H7 (cell line): ENCODE measurements at places on chromosomes 1 and 21.

DNA sequence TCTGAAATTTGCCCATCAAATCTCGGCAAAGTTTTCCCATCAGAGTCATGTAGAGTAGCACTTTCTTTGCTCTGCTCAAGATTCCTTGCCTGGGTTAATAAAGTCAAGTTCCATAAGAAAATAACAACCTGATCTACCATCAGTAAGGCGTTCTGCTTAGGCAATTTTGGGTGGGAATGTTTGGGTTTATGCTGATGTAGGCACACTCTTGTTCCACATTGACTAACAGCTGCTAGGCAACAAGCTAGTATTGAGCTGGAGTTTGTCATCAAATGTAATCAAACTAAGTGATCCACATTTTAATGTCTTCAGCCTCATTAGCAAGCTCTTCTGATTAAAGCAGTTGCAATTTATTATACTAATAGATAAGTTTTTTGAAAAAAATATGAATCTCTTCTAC lies 12.1 kb upstream of the HMCN1 start:
- DNase-seq = no peak

DNA sequence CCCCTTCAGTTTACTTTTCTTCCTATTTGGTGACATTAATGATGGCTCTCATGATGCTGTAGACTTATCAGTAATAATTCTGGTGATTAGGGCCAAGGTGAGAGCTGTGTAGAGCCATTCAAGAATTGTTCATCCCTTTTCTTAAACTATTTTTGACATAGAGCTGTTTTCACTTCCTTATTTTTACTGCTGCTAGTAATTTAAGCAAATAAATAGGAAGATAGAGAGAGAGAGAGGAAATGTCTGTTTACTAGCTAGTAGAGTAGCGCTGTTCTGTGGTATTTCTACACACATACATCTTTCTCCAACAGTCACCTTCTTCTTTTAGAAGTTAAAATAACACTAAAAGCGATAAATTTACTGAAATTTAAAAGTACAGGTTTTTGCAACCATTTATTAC lies 678.0 kb upstream of the ZP4 start:
- DNase-seq = no peak

DNA sequence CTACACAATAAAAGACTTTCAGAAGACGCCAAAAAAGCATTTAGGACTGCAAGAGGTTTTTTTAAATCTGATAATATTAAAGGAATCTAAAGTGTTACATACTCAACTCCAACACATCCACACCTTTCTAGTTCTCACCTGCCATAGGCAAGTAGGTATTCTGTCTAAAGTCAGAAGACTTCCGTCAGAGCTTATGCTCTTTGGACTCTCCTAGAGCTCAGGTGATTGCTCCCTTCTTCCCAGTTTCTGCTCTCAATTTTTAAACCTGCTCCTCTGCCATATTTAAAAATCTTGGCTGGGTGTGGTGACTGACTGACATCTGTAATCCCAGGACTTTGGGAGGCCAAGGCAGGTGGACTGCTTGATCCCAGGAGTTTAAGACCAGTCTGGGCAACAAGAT lies 16.6 kb downstream of the EVI5 start:
- no peak for DNase-seq

DNA sequence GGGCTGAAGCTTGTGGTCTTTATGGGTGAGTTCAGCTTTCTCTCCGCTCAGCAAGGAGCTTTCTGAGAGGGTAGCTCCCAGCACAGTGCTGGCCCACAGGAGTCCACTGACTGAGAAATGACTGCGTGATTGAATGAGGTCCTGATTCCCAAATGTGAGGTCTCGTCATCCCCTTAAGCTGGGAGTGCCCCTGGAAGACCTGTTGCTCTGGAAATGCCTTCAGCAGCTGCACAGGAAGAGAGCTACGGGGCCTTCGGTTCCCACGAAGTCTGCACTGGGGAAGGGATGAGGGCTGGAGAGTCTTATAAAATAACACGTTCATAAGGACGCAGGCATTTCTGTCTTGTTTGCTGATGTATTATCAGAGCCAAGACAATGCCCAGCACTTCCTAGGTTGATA lies 14.0 kb downstream of the TNNT2 start:
- no peak for DNase-seq

DNA sequence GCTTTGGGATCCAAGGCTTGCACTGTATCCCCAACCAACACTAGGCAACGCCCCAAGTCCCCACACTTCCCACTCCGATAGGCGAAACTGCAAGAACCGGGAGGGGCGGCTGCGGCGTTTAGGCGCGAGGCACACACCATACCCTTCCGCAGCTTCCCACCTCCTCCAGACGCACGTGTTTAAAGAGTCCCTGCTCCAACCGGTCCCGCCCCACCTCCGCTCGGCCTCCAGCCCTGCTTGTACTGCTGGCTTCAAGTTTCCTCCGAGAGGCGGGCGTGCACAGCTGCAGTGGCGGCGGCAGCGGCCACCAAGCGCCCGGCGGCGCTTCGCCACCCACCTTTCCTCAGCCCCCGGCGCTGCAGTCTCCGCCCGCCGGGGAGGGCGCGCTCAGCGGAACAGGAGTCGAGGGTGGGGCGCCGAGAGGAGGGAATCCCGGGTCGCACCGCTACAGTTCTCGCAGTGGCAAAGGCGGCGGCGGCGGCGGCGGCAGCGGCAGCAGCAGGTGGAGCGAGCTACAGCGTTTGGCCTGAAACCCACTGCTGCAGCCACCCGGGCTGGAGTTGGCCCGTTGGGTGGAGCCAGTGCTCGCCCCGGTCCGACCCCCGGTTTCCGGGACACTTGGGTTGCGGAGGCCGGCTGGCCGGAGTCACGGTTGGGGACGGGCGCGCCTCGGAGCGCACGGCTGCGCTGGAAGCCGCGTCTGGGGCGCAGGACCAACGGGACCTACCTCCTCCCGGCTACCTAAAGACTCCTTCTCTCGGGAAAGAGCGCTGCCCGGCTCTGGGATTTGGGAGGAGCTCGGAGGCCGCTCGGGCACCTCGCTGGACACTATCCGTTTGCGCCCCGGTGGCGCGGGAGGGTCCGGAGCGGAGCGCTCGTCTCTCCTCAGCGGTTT lies at the start of gene CNIH3:
TSS of gene CNIH3 (plus strand) at position 457 of the 895 bp plus-strand sequence. CDS start 858 bp downstream, outside the sequence.
- peak; percentile 91 for DNase-seq

DNA sequence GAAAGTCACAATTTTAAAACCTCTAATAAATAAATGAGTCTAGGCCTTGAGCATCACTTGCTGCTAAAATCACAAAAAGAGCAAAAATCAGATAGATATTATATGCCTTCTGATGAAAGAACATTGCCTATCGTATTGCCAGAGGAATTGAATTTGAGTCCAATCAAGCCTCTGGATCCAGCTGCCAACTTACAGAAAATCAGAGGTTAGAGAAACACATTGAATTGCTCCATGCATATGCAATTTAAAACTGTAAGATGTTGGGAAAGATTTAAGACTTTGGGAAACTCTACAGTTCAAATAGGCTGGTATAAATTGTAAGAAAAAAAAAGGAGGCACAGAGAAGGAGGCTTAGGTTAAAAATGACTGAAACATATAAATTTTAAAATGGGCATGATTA lies 93.5 kb downstream of the TM2D1 start:
- DNase-seq = no peak

- no peak for DNase-seq
Measured at GRCh38 chr1:55073187-55073916, 34.0 kb downstream of the PCSK9 start.

- no peak for DNase-seq
Measured at GRCh38 chr1:247905181-247905580, 9.8 kb downstream of the OR2W3 start.

- peak; percentile 33 for DNase-seq
Measured at GRCh38 chr21:45223236-45224185, 64.2 kb downstream of the POFUT2 start.

GRCh38 chr1:234769986-234770795 lies 160.2 kb upstream of the IRF2BP2 start:
- peak; percentile 75 for DNase-seq

GRCh38 chr1:47976267-47976666 lies 20.9 kb downstream of the TRABD2B start:
- DNase-seq = no peak

DNA sequence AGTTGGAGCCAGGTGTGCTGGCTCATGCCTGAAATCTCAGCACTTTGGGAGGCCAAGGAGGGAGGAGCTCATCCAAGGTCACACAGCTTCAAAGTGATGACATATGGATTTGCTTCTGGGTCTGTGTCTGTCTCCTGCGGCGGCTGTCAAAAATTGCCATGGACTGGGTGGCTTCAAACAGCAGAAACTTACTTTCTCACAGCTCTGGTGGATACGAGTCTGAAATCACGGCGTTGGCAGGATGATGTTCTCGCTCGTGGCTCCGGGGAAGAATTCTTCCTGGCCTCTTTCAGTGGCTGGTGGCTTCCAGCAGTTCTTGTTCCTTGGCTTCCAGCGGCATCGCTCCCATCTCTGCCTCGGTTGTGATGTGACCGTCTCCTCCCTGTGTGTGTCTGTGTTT lies 314.8 kb upstream of the C1orf174 start:
- no peak for DNase-seq

DNA sequence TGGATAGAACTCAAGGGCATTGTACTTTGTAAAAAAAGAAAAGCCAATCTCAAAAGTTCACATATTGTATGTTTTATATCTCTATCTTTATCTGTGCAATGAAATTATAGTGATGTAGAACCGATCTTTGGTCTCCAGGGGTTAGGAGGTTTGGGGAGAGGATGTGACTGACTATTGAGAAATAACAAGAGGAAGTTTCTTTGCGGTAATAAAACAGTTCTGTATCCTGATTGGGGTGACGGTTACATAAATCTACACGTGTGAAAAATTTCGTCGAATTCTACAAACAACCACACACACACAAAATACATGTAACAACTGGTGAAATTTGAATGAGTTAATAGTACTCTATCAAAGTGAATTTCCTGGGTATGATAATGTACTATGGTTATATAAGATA lies 10.6 kb upstream of the OR2T33 start:
- DNase-seq = no peak

DNA sequence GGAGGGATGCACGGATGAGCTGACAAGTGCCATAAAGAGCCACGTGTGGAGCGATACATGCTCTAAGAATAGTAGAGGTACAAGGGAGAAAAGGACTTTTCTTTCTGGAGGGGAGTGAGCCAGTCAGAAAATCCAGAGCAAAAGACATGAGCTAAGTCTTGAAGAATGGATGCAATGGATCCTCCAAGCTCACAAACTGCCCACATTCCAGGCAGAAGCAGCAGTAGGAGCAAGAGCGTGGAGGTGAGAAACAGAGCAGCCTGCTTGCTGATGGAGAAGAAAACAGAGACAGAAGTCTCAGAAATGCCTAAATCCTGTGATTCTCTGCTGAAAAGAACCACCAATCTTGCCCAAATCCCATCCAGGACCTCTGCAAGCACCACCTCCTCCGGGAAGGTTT lies 78.2 kb upstream of the RALGPS2 start:
- DNase-seq = no peak

GRCh38 chr1:102661481-102661880 lies 446.8 kb downstream of the COL11A1 start:
- DNase-seq = no peak

- DNase-seq = peak; percentile 83
Measured at GRCh38 chr21:43814215-43815106, 25.1 kb downstream of the RRP1 start.

DNA sequence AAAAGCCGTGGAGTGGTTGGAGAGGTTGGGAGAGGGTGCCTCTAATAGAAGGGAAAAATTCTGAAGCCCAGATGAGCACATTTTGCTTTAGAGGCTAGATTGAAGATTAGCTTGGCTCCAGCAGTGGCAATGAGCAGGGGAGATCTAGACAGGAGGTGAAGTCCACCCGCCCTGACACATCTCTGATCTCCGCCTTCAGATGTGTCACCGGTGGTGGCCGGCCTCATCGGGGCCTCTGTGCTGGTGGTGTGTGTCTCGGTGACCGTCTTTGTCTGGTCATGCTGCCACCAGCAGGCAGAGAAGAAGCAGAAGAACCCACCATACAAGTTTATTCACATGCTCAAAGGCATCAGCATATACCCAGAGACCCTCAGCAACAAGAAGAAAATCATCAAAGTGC lies 8.4 kb downstream of the SYT11 start:
- DNase-seq = no peak

GRCh38 chr21:18603261-18603660 lies 199.7 kb upstream of the TMPRSS15 start:
- DNase-seq = no peak

- peak; percentile 62 for DNase-seq
Measured at GRCh38 chr1:17755120-17755519, at the start of gene ACTL8. TSS of gene ACTL8 (plus strand) at chr1:17755333. CDS start at chr1:17823009, 67,676 bp downstream.

- DNase-seq = no peak
Measured at GRCh38 chr1:162218546-162218945, 149.1 kb downstream of the NOS1AP start.

DNA sequence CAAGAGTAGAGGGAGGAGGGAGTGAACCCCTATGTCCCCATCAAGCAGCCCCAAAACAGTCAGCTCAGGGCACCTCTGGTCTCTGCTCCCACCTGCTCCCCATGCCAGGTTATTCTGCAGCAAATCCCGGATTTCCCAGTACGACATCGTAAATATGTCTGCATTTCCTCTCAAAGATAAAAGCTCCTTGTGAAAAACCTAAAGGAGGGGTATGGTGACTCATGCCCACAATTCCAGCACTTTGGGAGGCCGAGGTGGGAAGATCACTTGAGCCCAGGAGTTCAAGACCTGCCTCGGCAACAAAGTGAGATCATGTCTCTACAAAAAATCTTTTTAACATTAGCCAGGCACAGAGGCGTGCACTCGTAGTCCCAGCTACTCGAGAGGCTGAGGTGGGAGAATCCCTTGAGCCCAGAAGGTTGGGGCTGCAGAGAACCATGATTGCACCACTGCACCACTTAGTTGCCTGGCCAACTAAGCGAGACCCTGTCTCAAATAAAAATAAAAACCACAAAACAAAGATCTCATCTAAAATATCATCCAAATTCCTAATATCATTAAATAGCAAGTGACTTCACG lies 7.1 kb downstream of the ACOT7 start:
- DNase-seq = no peak

GRCh38 chr1:104929280-104929679 lies 1179.6 kb downstream of the AMY1C start:
- DNase-seq = no peak

- DNase-seq = no peak
Measured at GRCh38 chr1:231584117-231584516, 42.5 kb upstream of the DISC1 start.

DNA sequence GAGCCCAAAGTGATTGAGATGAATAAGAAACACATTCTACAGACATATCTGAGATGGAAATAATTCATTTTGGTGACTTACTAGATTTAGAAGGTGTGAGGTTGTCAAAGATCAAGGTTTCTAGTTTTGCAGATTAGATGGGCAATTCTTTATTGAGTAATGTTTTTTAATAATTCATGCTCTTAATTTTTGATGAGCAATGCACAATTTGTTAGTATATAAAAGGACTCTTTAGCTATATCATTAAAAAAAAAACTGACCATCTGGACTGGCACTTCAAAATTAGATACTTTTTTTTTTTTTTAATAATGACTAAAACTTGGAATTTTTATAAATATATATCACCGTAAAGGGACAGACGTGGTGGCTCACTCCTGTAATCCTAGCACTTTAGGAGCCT lies 63.9 kb downstream of the FMN2 start:
- no peak for DNase-seq

DNA sequence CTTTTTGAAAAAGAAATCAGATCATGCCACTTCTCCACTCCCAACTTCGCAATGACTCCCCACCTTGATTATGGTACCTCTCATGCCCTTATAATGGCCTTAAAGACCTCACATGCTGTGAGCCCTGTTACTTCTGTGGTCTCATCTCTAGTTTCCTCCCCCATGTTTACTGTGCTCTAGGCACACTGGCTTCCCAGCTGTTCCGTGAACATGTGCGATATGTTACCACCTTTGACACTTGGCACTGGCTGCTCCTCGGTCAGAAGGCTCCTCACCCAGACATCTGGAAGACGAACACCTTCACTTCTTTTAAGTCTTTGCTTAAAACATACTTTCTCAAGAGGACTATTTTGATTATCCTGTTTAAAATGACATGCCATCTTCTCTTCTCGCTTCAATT lies 14.3 kb upstream of the NTMT2 start:
- DNase-seq = no peak
